ENCODE measurements at places on chromosomes 11 and 22.

- no peak for DNase-seq
Observed at GRCh38 chr11:95104121-95104830, 14.6 kb downstream of the ENDOD1 start.

DNA sequence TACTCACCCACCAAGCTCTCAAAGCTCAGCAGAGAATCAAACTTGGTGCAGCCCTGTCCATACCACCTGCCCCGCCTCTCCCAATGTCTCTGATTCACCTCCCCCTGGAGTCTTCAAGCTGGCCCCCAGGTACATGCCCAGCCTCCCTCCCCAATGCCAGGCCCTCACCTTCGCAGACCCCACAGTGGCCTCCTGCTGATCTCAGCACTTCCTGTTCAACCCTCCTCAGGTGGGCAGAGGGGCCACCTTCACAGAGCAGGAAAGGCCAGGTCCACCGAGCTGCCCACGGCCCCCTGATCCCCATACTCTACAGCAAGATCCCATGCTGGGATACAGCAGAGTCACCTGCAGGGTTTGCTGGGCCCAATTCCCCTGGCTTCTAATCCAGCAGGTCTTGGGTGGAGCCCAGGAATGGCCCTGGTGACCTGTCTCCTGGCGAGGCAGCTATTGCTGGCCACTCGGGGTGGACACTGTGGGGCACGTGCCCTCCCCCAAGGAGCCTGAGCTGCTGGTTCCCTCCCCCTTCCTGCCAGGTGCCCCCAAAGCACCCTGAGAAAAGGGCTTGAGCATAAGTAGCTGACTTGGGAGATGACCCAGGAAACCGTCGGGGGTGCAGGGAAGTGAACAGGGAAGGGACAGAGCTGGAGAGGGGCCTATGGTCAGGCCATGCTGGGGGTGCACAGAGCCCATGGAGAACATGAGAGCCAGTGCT is 150.7 kb downstream of the BRD1 start:
- no peak for DNase-seq

GRCh38 chr11:75966537-75967287 is 151.7 kb downstream of the UVRAG start:
- DNase-seq, result no peak

- no peak for DNase-seq
Observed at GRCh38 chr22:21679383-21679782, 13.6 kb downstream of the PPIL2 start.

DNA sequence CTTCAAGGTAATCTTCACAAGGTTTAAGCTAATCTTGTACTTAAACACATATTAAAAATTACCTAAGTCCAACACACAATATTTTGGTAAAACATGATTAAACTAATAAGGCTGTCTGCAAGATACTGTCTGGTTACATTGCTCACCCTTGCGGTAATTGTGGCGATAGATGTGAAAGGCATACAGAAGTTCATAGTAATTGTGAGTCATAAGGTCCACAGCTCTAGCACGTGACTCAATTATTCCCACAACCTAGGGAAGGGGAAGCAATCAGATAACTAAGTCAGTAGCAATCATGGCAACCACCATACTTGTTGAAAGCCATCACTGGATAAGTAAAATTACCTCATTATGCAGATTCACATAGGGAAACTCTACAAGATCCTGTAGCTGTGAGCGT is 30.5 kb upstream of the FNBP4 start:
- peak; percentile 37 for DNase-seq

GRCh38 chr11:96241331-96241841 is 101.6 kb downstream of the MAML2 start:
- DNase-seq, result no peak

GRCh38 chr11:112128483-112129121 is 35.3 kb downstream of the IL18 start:
- no peak for DNase-seq

DNA sequence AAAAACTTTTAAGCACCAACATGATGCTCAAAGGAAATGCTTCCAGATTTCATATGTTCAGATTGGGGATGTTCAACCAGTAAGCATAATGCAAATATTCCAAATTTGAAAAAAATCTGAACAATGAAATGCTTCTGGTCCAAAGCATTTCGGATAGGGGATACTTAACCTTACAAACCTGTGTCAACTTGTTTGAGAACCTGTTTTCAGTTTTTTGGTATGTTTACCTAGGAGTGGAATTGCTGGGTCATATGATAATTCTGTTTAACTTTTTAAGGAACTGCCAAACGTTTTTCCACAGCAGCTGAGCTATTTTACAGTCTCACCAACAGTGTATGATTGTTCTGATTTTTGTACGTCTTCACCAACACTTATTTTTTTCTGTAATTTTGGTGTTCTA is 23.7 kb downstream of the FAR1 start:
- DNase-seq, result no peak

GRCh38 chr22:30424534-30425326 is 838 bp upstream of the MTFP1 start:
- DNase-seq, result no peak

DNA sequence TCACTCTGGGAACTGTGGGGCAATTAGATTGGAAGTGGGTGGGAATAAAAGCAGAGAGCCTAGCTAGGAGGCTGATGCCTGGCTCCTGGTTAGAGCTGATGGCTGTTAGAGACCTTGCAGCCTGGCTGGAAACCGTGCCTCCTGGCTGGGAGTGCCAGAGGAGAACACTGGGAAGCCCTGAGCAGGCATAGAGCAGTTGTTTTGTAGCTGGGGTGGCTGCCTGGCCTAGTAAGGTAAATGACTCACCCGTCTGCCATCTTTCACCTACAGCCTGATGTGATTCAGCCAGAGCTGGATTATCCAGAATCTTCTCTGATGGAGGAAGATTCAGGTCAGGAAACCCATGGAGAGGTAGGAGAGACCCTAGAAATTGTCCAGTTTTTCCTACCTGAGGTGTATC is 6.1 kb downstream of the UQCR10 start:
- DNase-seq, result no peak

DNA sequence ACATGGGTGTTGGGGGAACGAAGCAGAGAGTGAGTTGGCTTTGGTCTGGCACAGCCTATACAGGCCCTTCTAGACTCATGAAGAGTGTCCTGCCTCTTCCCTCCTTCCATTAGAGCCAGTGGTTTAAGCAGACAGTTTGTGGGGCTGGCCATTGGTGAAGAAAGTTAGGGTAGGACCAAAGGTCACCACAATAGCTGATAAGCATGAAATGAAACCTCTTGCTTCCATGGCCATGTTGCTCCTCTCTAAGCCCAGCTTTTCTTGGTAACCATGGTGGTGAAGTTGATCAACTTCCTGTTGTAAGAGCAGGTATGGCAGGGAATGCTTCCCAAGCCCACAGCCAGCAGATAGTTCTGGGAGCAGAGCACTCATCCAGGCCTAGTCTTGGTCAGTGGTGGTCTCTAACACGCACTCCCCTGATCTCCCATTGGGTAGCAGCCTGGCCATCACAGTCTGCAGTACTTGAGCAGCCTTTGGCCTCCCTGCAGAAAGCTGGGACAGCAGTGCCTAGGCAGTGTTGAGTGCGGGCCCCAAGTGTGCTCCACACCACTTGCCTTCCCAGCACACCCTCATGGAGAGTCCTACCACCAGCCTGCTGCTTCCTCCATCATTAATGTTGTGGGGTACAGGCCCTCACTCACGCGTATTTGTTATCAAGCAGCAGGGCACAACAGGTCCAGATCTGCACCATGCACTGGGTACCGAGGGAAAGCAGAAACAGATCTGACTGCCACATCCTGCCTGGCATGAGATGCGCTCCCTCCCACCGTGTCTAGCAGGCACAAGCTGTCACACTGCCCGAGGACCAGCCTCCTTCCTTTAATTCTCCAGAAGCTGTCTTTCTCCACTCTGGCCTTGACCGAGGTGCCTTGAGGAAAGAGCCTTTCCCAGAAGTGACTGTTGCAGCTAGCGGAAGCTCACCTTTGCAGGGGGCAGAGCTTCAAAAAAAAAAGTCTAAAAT is 65.8 kb upstream of the SUSD2 start:
- DNase-seq, result no peak

GRCh38 chr11:68506908-68507307 is 46.4 kb downstream of the PPP6R3 start:
- no peak for DNase-seq

- no peak for DNase-seq
Observed at GRCh38 chr11:8102965-8103364, 22.0 kb downstream of the TUB start.

GRCh38 chr22:38433871-38434270 is 21.1 kb downstream of the KCNJ4 start:
- DNase-seq, result no peak

GRCh38 chr11:102168481-102168880 is 58.2 kb downstream of the YAP1 start:
- no peak for DNase-seq

All from activated CD4-positive, alpha-beta T cell treated with anti-CD3 and anti-CD28 coated beads for 4 hours (primary cell).